Activated CD4-positive, CD25-positive, alpha-beta regulatory T cell (primary cell): ENCODE measurements at places on chromosomes 1 and 21.

- DNase-seq = no peak
Observed at GRCh38 chr1:30612536-30613065, 110.8 kb downstream of the MATN1 start.

- DNase-seq = no peak
Observed at GRCh38 chr1:204863024-204863423, 7.6 kb upstream of the NFASC start.

GRCh38 chr1:86993269-86993985, 79.0 kb downstream of the HS2ST1 start:
- no peak for DNase-seq

GRCh38 chr21:31731056-31731856, 662 bp downstream of the SCAF4 start:
- DNase-seq = peak; percentile 42

GRCh38 chr1:34904236-34905097, 25.0 kb downstream of the DLGAP3 start:
- no peak for DNase-seq

DNA sequence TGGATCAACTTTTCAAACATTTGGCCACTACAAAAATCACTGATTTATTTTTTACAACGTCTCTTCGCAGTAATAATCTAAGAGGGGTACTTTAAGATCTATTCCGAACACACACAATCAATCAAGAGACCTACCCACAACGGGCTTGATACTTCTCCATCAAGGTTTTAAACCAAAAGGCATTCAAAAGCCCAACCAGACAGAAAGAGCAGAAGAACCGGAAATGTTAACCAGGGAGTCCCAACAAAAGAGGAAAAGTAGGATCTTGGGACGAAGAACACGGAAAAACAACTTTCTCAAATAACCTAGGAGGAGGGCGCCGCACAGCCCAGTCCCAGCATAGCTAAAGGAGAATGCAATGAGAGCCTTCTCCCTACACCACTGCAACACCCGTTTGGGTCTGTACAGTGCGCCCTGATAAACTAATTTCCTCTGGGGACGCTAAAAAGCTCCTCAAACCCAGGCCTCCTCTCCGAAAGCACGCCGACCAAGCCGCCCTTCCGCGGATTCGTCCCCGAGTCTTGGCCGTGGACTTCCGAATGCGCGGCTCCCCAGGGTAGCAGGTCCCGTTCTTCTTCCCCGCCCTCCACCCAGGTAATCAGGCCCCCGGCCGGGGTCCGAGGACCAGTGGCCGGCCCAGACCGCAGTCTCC, 623 bp downstream of the RPL22 start:
- no peak for DNase-seq

- no peak for DNase-seq
Observed at GRCh38 chr1:68959461-68960030, 462.7 kb upstream of the DEPDC1 start.

DNA sequence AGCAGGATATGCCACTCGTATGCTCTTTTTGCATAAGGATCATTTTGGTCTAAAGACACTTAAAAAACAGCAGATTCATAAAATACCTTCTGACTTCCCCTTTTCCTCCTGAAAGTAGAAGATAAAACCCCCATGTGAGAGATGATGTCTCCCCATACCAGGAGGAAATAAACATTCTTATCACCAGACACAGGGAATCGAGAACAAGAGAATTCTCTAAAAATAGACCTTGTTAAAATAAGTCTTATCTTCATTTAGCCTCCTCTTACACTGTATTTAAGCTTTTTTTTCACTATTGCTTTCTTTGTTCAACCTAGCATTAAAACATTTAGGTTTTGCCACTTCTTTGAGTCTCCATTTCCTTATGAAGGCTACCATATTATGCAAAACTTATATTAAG, 709.3 kb downstream of the KCNT2 start:
- no peak for DNase-seq

- no peak for DNase-seq
Observed at GRCh38 chr1:45356186-45356585, 15.9 kb upstream of the MUTYH start.

- DNase-seq = no peak
Observed at GRCh38 chr1:245179706-245180105, 24.9 kb downstream of the KIF26B start.

GRCh38 chr1:93907718-93908117, 1.5 kb downstream of the GCLM start:
- DNase-seq = no peak

DNA sequence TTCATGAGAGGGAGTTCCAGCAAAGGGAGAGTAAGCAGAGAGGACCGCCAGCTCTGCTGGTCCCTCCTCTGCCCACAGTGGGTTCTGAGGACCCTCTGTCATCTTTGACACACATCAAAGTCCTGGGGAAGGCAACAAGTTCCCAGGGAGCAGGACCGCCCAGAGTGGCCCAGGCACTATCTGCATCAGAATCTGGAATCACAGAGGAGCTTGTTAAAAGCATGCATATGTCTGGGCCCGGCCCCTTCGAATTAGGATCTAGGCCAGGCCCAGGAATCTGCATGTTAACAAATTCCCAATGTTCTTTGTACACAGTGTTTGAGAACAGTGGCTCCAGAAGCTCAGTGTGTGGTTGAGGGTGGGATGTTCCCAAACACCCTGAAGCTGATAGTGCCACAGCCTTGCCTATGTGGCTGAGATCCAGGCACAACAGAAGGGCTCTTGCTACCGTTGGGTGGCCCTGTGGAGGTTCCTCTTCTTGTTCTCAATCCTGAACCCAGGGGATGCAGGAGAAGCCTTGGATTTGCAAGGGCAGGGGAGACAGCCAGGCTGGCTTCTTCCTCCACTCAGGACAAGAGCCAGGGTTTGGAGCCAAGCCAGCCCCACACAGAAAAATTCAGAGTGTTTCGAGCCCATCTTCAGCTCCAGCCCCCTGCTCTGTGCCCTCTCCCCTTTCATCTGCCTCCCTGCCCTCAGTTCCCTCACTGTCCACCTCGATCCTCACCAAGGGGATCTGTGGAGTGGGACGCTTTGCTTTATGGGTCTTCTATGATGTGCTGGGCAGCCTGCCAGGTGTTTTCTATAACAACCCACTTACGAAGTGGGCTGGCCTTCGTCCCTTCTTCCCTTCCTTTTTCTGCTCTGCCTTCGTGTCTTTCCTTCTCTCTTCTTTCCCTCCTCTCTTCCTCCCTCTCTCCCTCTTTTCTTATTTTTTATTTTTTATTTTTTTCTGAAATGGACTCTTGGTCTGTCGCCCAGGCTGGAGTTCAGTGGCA, 129.0 kb upstream of the TMPRSS2 start:
- DNase-seq = no peak

GRCh38 chr1:11728126-11728806, 7.7 kb upstream of the AGTRAP start:
- DNase-seq = no peak

- no peak for DNase-seq
Observed at GRCh38 chr1:159938905-159939677, 6.3 kb downstream of the IGSF9 start.

DNA sequence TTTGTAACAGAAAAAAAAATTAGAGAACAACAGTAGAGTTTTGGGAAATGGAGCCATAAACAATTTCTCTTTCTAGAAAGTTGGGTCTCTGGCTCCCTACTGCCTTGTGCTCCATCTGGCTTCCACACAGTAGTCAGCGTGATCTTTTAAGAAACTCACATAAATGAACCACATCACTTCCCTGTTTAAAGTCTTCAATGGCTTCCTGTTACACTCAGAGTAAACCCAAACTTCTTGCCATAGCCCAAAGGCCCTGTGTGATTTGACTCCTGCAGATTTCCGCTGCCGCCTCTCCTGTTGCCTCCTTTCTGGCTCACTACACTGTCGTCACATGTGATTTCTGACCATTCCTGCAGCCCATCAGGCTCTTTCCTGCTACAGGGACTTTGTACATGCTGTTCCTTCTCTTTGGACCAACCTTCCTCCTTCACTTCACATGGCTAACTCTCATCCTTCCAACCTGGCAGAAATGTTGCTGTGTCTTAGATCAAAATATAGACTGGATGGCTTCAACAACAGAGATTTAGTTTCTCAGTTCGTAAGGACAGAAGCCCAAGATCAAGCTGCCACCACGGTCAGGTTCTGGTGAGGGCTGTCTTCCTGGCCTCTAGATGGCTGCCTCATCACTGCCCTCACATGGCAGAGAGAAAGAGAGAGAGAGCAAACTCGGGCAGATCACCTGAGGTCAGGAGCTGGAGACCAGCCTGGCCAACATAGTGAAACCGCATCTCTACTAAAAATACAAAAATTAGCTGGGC, 34.0 kb downstream of the OPRD1 start:
- no peak for DNase-seq

DNA sequence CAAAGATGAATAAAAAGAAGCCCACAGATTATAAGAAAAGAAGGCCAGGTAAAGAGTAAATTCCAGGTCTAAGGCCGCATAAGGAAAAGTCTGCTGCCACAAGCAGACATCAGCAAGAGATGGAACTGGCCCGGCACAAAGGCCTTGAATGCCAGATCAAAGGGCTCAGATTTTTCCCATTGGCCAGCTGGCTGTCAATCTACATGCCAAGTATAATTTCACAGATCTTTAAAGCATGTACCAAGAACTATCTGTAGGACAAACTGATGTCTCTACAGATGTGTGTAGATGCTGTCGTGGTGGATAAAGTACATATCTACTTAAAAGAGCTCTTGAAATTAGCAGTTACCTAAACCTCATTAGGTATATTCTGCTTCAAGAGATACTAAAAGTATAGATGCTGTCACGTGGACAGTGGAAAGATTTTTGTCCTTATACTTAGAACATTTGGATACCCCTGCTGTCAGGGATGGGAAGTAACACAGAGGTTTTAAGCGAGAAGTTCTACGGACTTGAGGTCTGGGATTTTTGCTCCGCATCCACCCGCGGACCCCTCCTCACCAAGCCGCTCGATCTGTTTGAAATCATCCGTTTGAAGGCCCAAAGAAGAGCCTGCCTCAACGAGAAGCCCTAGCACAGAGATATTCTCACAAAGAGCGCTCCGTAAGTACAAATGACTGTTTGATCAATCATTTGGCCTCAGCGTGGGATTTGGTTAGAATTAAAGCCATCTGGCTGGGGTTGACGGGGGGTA, 10.1 kb downstream of the GLIS1 start:
- DNase-seq = no peak

DNA sequence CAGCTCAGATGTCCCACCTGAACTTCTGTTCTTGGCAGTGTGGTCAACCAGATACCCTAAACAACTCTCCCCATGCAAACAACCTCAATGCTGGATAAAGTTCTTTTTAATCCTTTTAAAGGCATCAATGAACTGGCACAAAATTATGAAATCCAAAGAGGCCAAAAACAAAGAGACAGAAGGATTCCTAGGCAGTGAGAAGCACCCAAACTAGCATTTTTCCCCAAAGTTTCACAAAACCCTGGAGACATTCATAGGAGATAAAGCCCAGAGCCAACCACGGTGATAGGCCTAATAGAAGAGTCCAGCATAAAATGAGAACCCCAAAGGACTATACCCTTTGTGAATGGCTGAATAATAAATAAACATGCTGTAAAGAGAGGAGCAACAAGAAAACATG, 50.7 kb downstream of the MATN1 start:
- no peak for DNase-seq

- DNase-seq = no peak
Observed at GRCh38 chr1:185654199-185654951, 79.8 kb upstream of the HMCN1 start.

DNA sequence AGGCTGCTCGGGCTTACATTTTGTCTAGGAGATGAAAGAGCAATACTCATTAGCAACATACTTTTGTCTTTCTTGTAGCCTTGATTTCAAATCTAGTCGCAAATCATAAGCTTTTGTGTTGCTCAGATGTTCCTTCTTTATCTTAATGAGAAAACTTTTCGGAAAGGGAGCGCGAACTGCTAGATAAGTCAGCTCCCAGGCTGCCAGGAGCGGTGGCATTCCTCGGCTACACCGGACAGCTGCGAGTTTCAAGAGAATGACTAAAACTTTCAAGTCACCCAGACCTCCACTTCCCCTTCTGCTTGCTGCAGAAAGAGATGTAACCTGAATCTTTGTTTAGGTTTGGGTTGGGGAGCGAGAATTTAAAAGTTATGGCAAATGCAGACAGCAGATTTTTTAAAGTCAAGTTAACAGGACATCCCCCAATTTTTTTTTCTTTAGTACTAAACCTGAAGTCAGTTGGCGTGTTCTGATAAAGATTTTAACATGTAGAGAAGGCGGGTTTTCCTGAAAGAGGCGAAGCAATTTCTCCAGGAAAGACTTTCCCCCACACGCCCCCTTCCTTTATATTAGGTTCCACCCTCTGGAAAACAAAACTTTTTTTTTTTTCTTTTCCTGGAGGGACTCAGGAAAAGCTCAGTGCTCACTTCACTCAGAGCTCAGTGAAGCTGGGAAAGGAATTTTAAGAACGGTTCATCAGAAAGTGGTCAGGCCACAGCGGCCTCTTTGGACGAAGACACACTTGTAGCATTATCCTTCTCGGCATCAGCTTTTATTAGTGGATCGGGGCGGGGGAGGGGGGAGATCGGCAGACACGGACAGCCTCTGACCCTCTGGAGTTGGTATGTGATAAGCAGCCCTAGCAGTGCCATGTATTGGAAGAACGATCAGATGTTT, at the start of gene LHX8:
Gene LHX8, plus strand, starts transcription at position 639 of the 897 bp plus-strand sequence. CDS start 2,227 bp downstream, outside the sequence.
- no peak for DNase-seq
